Cardiac muscle cell (in vitro differentiated cells and primary cell): ENCODE measurements at places on chromosomes 16 and 17. TPM values are rescaled to one million over a fixed set of nuclear protein-coding genes. Genes with fewer than 3 reads are reported as not detected.

RCVRN gene
- 0.06 TPM in 1 of 2 replicates, not detected in the other for total RNA-seq

CCNF gene
- total RNA-seq: 10.5 and 44.0 TPM in 2 replicates

OR2C1 gene
- 1.1 TPM in 1 of 2 replicates, not detected in the other for total RNA-seq

CHST6 gene
- 3.2 and 3.8 TPM in 2 replicates for total RNA-seq

GRCh38 chr16:21523411-21524067 lies 75.8 kb upstream of the METTL9 start:
- DNase-seq: no peak

- no peak for DNase-seq
Observed at GRCh38 chr17:8153525-8153956, 1.3 kb upstream of the PER1 start.

DNA sequence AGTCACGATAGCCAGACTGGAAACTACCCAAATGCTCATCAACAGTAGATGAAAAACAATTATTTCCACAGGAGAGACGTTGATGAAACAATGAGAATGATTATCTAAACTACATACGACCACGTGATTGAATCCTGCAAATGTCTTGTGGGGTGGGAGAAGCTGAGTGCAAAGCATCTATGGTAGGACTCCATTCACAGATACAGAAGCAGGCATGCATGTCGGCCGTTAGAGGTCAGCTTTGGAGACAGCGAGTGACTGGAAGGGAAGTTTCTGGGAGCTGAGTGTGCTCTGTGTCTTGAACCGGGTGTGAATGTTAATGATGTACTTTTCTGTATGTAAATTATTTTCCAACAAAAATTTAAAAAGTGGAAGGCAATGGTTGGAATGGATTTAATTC lies 71.5 kb upstream of the DNAJA2 start:
- DNase-seq: peak; percentile 41

DNA sequence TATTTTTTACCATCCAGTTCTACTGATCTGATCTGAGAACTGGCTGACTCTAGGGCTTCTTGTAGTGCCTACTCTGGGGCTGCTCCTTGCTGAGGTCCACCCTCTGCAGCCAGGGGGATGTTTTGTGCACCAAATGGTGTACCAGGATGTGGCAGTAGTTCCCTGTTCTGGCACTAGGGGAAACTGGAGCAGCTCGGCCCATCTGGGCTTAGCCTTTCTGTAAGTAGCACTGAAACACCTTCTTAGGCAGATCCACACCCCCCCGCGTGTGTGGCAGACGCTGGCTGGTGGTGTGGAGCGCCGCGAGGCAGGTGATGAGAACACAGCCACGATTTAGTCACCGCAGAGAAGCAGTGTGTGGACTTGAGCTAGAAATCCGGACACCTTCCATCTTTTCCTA lies 17.0 kb downstream of the DUSP14 start:
- DNase-seq: peak; percentile 32

GRCh38 chr17:799261-799660 lies 17.1 kb downstream of the MRM3 start:
- DNase-seq: no peak

GRCh38 chr17:63381101-63381729 lies 64.9 kb downstream of the CYB561 start:
- peak; percentile 73 for DNase-seq

- no peak for DNase-seq
Observed at GRCh38 chr17:57487573-57487972, 231.2 kb downstream of the MSI2 start.
